ENCODE measurements at places on chromosomes 3 and 15. TPM values are rescaled to one million over a fixed set of nuclear protein-coding genes. Genes with fewer than 3 reads are reported as not detected.
A peak's percentile ranks its signal among the peaks of the same experiment; 100 is the strongest.

DNA sequence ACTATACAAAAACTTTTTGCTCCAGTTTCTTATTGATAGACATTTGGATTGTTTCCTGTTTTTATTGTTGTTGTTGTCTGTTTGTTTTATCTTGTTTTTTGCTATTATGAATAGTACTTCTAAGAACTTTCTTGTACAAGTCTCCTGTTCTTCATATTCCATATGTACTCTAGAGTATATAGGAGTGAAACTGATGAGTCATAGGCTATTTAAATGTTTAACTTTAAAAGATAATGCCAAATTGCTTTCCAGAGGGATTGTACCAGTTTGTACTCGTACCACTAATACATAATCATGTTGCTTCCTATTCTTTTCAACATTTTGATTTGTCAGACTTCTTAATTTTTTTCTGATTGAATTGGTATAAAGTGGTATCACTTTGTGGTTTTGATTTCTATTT is 19.6 kb downstream of the LRRC49 start:
- no peak overlapping the region for H3K4me3 ChIP-seq
- no peaks in the 10 kb centered on the region for H3K36me3 ChIP-seq
- H3K27me3 ChIP-seq, result no peaks in the 10 kb centered on the region
- no peaks in the 10 kb centered on the region for H3K4me1 ChIP-seq
- no peak overlapping the region for H3K27ac ChIP-seq

Gene CTDSPL2
- 73.7 TPM for total RNA-seq

GRCh38 chr3:103380391-103380790 is 945.6 kb downstream of the ZPLD1 start:
- no peaks in the 10 kb centered on the region for H3K36me3 ChIP-seq
- H3K4me1 ChIP-seq, result no peaks in the 10 kb centered on the region
- H3K4me3 ChIP-seq, result no peak overlapping the region

Gene CPN2
- 4.4 TPM for total RNA-seq

- no peak overlapping the region for H3K27ac ChIP-seq
- H3K27me3 ChIP-seq, result no peaks in the 10 kb centered on the region
- no peaks in the 10 kb centered on the region for H3K36me3 ChIP-seq
- no peak for DNase-seq
- no peak overlapping the region for H3K4me3 ChIP-seq
- no peaks in the 10 kb centered on the region for H3K4me1 ChIP-seq
Observed at GRCh38 chr3:174863488-174863887, 4.4 kb downstream of the NAALADL2 start.

GRCh38 chr15:79060175-79060574 is 30.4 kb downstream of the RASGRF1 start:
- peak; percentile 30 for DNase-seq
- peaks cover 17% of the 10 kb centered on the region for H3K27me3 ChIP-seq

- no peaks in the 10 kb centered on the region for H3K27me3 ChIP-seq
- H3K27ac ChIP-seq, result no peak overlapping the region
- peaks cover 57% of the 10 kb centered on the region for H3K4me1 ChIP-seq
- H3K4me3 ChIP-seq, result no peak overlapping the region
- no peaks in the 10 kb centered on the region for H3K36me3 ChIP-seq
Observed at GRCh38 chr3:196617256-196617655, 22.2 kb upstream of the NRROS start.

- no peaks in the 10 kb centered on the region for H3K36me3 ChIP-seq
- no peak overlapping the region for H3K4me3 ChIP-seq
- H3K27ac ChIP-seq, result no peak overlapping the region
- no peaks in the 10 kb centered on the region for H3K4me1 ChIP-seq
- H3K27me3 ChIP-seq, result no peaks in the 10 kb centered on the region
Observed at GRCh38 chr3:191901741-191902140, 440.8 kb downstream of the PYDC2 start.

GRCh38 chr3:30620402-30621360 is 14.3 kb downstream of the TGFBR2 start:
- H3K27ac ChIP-seq, result peak overlapping the region; percentile 100
- no peak for DNase-seq
- peak overlapping the region; percentile 6 for H3K4me3 ChIP-seq
- no peaks in the 10 kb centered on the region for H3K27me3 ChIP-seq
- peaks cover 100% of the 10 kb centered on the region for H3K4me1 ChIP-seq
- H3K36me3 ChIP-seq, result no peaks in the 10 kb centered on the region

DNA sequence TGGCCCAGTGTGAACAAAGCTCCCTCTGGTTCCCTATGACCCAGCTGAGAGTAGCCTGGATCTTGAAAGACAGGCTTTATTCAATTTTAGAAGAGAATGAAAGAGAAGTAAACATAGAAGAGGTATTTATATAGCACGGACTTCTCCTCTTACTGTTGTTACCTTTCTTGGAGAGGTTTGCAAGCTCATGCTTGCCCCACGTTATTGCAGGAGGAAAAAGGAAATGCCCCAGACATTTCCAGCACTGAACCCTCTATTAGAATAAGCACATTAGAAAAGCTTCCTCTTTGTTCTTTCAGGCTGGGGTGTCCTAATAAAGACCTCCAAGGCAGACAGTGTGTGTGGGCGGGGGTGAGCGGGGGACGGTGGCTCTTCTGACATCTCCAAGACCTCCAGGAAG is 98.7 kb upstream of the AGBL1 start:
- H3K27ac ChIP-seq, result no peak overlapping the region
- no peak overlapping the region for H3K4me3 ChIP-seq
- no peaks in the 10 kb centered on the region for H3K4me1 ChIP-seq
- DNase-seq, result no peak

DNA sequence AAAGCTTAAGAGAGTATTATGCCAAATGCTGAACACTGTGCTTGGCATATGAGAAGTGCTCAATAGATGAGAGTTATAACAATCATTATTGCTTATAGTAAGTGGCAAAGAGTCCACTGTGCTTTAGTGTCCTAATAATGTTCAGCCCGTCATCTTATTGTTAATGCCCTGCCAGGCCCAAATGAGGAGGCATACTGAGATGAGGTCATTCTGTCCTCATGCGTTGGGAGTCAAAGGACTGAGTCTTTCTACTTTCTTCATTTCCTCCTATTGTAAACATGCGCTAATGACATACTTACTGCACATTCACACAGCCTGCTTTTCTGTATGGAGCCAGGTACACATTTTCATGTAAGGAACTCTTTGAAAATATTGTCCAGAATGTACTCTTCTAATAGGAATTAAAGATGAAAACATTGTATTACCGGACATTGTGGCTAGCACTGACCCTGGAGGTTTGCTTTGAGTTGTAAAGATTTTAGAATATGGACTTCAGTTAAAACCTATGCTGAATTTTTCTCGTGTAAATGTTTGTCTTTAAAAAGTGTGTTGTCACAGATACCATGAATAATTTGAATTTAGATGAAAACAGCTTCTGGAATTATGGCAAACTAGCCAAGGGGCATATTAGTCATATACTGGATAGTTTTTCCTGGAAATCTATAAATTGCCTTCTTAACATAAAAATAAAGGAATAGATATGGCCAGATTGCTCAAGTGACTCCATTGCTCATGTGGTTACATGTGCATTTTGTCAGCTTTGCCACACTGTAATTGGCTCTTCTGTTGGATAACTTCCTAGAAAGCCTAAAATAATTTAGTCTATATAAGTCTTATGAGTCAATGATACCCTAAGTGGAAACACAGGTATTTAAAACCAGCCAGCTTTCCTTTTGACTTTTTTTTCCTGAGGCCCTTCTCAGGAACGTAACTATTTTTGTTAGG is 38.3 kb downstream of the KBTBD12 start:
- no peaks in the 10 kb centered on the region for H3K36me3 ChIP-seq
- no peaks in the 10 kb centered on the region for H3K27me3 ChIP-seq
- H3K4me1 ChIP-seq, result no peaks in the 10 kb centered on the region
- H3K27ac ChIP-seq, result no peak overlapping the region
- no peak for DNase-seq

GRCh38 chr3:46110701-46111493 is 83.6 kb upstream of the XCR1 start:
- no peaks in the 10 kb centered on the region for H3K27me3 ChIP-seq
- no peaks in the 10 kb centered on the region for H3K36me3 ChIP-seq
- peaks cover 9% of the 10 kb centered on the region for H3K4me1 ChIP-seq
- no peak overlapping the region for H3K4me3 ChIP-seq
- DNase-seq, result no peak
- peak overlapping the region; percentile 89 for H3K27ac ChIP-seq

Gene FSIP1
- total RNA-seq, result 0.57 TPM

DNA sequence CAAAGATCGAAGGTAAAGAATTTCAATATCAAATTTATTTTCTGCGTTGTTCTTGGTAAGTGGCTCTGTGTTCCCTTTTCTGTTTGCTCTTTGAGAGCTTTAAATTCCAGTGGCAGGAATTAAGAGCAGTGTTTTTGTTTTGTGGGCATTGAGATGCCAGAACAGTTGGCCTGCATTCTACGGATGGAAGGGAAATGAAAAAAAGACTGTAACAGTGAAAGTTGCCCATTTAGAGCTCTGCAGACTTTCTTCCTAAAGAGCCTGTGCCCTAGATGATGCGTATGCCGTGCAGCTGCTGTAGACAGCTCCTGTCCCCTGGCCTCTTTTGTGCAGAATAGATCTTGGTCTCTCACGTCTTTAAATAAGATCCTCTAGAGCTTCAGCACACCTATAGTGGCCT is 58.8 kb downstream of the KAT2B start:
- peaks cover 10% of the 10 kb centered on the region for H3K4me1 ChIP-seq
- H3K4me3 ChIP-seq, result no peak overlapping the region
- H3K36me3 ChIP-seq, result peaks cover 14% of the 10 kb centered on the region

GRCh38 chr3:141392897-141393734 is 24.8 kb downstream of the ZBTB38 start:
- no peaks in the 10 kb centered on the region for H3K4me1 ChIP-seq
- H3K36me3 ChIP-seq, result peaks cover 7% of the 10 kb centered on the region
- DNase-seq, result no peak
- H3K27me3 ChIP-seq, result no peaks in the 10 kb centered on the region

Gene TMEM45A
- 5.5 TPM for total RNA-seq

Gene IGF2BP2
- 16.8 TPM for total RNA-seq

DNA sequence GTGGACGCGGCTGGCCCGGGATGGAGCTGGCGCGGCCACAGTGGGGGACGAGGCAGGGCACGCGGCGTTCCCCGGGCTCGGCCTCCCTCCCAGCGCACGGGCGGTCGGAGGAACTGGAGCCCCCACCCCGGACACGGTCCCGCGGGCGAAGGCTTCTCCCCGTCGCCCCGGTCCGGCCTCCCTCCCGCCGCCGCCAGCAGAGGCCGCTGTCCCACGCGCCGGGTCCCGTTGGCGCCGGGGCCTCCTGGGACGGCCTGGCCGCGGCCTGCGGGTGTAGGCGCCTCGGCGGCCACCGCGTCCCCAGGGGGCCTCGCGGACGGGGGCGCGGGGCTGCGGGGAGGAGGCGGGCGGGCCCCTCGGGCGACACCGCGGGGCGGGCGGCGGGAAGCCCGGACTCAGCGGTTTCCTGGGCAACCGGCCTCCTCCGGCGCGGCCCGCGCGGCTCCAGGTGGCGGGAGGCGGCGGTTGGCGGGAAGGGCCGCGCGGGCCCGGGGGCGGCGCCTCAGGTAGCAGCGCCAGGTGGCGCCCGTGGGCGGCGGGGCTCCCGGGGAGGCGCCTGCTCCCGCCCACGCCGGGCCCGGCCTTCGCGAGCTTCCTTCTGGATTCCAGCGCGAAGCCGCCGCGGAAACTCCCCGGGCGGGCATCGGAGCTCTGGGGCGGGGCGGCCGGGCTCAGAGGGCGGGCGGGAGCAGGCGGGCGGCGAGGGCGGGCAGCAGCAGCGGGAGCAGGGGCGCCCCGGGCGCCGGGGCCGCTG is 26.7 kb downstream of the MELTF start:
- H3K27ac ChIP-seq, result peak overlapping the region; percentile 78
- peak; percentile 96 for DNase-seq
- H3K4me3 ChIP-seq, result peak overlapping the region; percentile 35
- no peaks in the 10 kb centered on the region for H3K27me3 ChIP-seq
- H3K4me1 ChIP-seq, result no peaks in the 10 kb centered on the region
- no peaks in the 10 kb centered on the region for H3K36me3 ChIP-seq

GRCh38 chr3:109356442-109357155 is 19.3 kb upstream of the DPPA4 start:
- no peak overlapping the region for H3K4me3 ChIP-seq
- no peaks in the 10 kb centered on the region for H3K4me1 ChIP-seq
- H3K27ac ChIP-seq, result no peak overlapping the region
- no peaks in the 10 kb centered on the region for H3K36me3 ChIP-seq

Gene ADPGK
- 106 TPM for total RNA-seq

All from spleen (tissue), 13 donors.